ENCODE measurements at places on chromosomes 5 and 9.
A peak's percentile ranks its signal among the peaks of the same experiment; 100 is the strongest.

DNA sequence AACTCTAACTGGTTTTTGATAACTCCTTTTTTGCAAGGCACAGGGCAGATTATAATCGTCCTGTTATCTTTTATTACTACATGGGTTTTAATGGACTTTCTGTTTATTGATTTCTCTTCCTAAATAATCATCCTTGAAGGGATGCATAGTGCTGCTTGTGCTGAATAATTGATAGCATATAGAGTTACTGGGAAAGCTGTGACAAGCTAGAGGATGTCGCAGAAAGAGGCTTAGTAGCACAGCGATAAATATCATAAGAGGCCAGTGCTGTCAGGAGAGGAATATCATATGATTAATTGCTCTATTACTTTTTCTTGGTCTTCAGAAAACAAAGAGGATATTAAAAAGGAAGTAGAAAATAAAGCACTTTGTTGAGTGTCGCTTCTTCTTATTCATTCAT is 1007.1 kb upstream of the ACO1 start:
- DNase-seq: no peak
- H3K36me3 ChIP-seq: no peaks in the 10 kb centered on the region
- H3K4me1 ChIP-seq: no peaks in the 10 kb centered on the region
- H3K27me3 ChIP-seq: no peaks in the 10 kb centered on the region

DNA sequence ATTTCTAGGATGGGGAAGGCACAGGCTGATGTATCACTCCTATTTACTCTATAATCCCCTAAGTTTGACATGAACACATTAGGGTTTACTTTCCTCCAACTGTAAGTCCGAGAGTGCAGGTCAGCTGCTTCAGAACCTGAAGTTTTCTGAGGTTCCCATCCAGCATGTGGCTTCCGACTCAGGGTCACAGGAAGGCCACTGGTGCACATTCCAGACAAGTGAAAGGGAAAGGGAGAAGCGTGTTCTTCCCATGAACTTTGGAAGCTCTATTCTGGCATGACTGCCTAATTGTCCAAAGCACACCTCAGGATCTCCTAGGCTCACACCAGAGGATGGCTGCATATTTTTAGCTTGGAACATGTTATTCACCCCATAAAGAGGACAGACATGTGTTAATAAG is 602.6 kb downstream of the SEMA5A start:
- H3K4me1 ChIP-seq: no peaks in the 10 kb centered on the region
- DNase-seq: no peak
- H3K36me3 ChIP-seq: no peaks in the 10 kb centered on the region
- H3K4me3 ChIP-seq: no peak overlapping the region
- no peak overlapping the region for H3K27ac ChIP-seq

DNA sequence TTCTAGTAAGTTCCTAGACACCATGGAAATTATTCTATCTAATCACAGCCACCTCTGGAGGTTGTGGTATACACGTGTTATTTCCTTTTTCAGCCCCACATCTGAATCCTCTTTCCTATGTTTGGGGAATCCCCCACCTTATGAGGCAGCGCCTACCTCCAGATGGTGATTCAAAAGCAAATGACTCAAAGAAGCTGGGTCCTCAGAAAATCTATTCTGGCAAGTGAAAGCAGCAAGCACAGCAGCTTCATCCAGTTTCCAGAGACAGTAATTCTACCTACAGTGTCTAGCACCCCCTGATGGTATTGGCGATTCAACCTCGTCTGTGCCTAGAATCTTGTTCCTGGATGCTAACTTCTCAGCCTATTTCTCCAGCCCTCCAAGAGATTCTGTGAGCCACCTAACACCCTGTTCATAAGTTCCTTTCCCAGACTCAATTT is 43.0 kb downstream of the STRBP start:
- no peak overlapping the region for H3K4me3 ChIP-seq
- H3K4me1 ChIP-seq: no peaks in the 10 kb centered on the region
- H3K27ac ChIP-seq: no peak overlapping the region
- no peaks in the 10 kb centered on the region for H3K36me3 ChIP-seq
- H3K27me3 ChIP-seq: no peaks in the 10 kb centered on the region
- DNase-seq: no peak

DNA sequence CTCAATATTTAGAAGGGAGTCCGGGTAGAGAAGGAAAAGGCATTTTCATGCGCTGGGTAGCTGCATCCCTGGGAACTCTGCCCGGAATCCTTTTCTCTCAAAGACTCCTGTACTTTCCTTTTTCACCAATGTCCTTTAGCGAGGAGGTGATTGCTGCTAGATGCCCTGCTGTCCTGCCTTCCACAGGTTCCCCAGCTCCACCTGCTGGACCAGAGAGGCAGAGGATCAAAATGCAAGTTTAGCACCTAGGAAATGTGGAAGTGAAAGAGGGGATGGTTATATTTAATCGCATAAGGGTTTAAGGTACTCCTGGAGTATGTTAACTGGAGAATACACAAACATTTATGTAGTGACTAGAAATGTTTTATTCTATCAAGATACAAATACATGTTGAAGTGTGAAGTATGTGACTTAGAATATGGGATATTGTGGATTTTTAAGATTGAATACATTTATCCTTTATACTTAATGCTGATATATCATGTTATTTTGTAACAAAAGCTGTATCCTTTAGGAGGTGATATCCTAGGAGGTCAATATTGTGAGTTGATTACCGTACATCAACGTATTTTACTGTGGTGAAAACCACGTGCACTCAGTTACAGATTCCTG is 145.7 kb downstream of the ARHGAP26 start:
- peaks cover 11% of the 10 kb centered on the region for H3K36me3 ChIP-seq
- no peak overlapping the region for H3K27ac ChIP-seq
- no peaks in the 10 kb centered on the region for H3K27me3 ChIP-seq
- DNase-seq: no peak
- no peak overlapping the region for H3K4me3 ChIP-seq
- H3K4me1 ChIP-seq: no peaks in the 10 kb centered on the region

- H3K27me3 ChIP-seq: no peaks in the 10 kb centered on the region
- no peaks in the 10 kb centered on the region for H3K4me1 ChIP-seq
- no peaks in the 10 kb centered on the region for H3K36me3 ChIP-seq
Measured at GRCh38 chr5:81762401-81762800, 11.5 kb upstream of the SSBP2 start.

GRCh38 chr5:91183743-91184142 is 199.4 kb downstream of the ARRDC3 start:
- no peaks in the 10 kb centered on the region for H3K4me1 ChIP-seq
- no peaks in the 10 kb centered on the region for H3K27me3 ChIP-seq
- H3K36me3 ChIP-seq: no peaks in the 10 kb centered on the region
- no peak overlapping the region for H3K4me3 ChIP-seq

DNA sequence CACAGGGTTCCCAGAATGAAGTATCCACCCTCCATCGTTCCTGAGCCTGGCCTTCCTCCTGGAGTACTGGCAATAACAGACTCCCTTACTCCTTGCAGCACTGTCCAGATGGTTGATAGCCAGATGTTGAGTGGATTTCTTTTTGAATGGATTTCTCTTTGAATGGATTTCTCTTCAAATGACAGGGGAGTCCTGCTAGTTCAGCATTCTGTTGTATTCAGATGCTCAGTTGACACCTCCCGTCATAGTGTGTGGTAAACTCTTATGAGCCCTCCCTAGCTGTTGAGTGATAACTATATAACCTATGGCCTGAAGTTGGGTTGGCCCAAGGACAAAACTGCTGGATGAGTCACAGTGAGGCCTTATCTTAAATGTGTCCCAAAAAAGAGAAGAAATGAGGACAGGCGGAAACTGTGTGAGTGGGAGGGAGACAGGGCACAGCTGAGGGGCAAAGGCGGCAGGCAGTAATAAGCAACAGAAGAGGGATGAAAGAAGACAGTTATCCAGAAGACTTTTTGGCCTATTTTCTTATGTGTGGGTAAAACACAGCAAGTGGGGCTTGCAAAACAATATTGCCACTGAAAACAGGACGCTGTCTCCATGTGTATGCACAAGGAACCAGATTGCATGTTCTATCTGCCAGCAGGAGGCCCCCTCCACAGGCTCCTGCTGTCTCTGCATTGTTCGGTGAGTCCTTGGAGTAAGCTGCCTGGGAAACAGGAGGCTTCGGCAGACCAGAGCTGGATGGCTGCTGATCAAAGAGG is 209.5 kb upstream of the S1PR3 start:
- H3K4me1 ChIP-seq: no peaks in the 10 kb centered on the region
- H3K4me3 ChIP-seq: no peak overlapping the region
- DNase-seq: peak; percentile 73
- H3K27me3 ChIP-seq: no peaks in the 10 kb centered on the region
- H3K36me3 ChIP-seq: no peaks in the 10 kb centered on the region

- no peak overlapping the region for H3K4me3 ChIP-seq
- peak; percentile 81 for DNase-seq
- no peaks in the 10 kb centered on the region for H3K27me3 ChIP-seq
- peak overlapping the region; percentile 80 for H3K27ac ChIP-seq
- H3K4me1 ChIP-seq: peaks cover 42% of the 10 kb centered on the region
Measured at GRCh38 chr9:92614763-92615461, 55.0 kb downstream of the IPPK start.

DNA sequence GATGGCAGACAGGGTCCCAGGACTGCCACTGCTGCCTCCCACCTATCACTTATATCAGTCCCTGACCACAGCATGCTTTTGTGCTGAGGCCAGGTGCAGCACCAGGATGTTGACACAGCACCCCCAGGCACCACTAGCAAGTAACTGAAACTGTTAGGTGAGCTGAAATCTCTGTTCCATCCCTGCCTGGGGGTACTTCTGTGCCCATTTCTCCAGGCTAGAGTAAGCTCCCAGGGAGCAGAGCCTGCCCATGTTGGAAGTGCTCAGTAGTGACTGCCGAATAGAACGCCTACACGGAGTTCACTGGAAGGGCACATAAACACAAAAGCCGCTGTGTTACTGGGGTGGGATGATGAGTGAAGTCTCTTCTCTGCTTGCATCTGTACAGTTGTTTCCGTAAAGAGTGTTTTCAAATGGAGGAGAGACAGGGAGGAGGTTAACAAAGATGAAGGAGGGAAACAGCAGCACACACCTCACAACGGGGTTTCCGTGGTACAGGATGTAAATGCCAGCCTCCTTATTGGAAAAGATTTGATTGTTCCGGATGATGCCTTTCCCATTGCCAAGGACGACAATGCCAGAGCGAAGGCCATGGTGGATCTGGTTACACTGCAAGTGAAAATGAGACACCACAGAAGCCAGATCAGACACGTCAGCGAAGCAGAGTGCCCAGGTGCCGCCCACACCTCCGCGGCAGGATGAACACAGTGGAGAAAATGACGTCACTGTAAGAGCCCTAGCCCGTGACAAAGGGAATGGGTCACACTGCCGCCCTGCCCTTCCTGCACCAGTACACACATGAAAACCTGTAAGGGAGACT is 43.1 kb downstream of the POLR1E start:
- no peak for DNase-seq
- H3K27me3 ChIP-seq: no peaks in the 10 kb centered on the region
- peaks cover 60% of the 10 kb centered on the region for H3K36me3 ChIP-seq
- H3K4me1 ChIP-seq: no peaks in the 10 kb centered on the region
- no peak overlapping the region for H3K27ac ChIP-seq
- H3K4me3 ChIP-seq: no peak overlapping the region

GRCh38 chr5:3987867-3988266 is 392.2 kb downstream of the IRX1 start:
- H3K36me3 ChIP-seq: no peaks in the 10 kb centered on the region
- no peak overlapping the region for H3K4me3 ChIP-seq
- no peaks in the 10 kb centered on the region for H3K27me3 ChIP-seq

DNA sequence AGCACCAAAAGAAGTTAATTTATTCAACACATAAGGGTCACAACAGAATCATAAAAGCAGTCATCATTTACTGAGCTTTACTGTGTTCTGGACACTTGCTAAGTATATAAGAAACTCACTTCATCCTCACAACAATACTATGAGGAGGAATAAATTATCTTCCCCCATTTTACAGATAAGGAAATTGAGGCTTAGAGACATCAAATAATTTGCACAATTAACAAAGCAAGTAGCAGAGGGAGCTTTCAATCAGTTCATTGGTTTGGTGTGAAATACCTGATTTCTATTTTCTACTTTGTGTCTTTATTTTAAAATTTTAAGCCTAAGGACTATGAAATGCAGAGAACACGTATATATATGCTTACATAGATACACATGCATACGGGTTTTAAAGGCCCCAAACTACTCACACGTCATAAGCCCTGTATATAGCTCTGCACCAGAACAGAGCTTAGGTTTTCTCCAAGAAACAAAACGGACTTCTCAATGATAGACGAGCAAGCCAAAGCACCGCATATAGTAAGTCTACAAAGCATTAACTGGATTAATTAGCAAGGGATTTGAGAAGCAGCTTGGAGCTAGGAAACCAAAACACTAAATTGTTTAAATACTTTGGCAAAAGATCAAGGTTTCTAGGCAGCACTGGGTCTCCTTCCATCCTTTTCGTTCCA is 95.6 kb downstream of the DENND1A start:
- no peak overlapping the region for H3K4me3 ChIP-seq
- DNase-seq: no peak
- no peak overlapping the region for H3K27ac ChIP-seq
- H3K4me1 ChIP-seq: peaks cover 5% of the 10 kb centered on the region

- no peak overlapping the region for H3K4me3 ChIP-seq
- peaks cover 28% of the 10 kb centered on the region for H3K27me3 ChIP-seq
- H3K36me3 ChIP-seq: no peaks in the 10 kb centered on the region
- no peaks in the 10 kb centered on the region for H3K4me1 ChIP-seq
- no peak overlapping the region for H3K27ac ChIP-seq
Measured at GRCh38 chr9:132114102-132114707, 34.5 kb upstream of the MED27 start.

- peaks cover 10% of the 10 kb centered on the region for H3K4me1 ChIP-seq
- no peaks in the 10 kb centered on the region for H3K36me3 ChIP-seq
- H3K27ac ChIP-seq: no peak overlapping the region
- H3K4me3 ChIP-seq: no peak overlapping the region
Measured at GRCh38 chr5:157912621-157913325, 53.8 kb upstream of the CLINT1 start.

GRCh38 chr5:139882961-139883539 is 87.4 kb downstream of the PSD2 start:
- no peak for DNase-seq
- H3K36me3 ChIP-seq: no peaks in the 10 kb centered on the region
- no peaks in the 10 kb centered on the region for H3K27me3 ChIP-seq
- no peak overlapping the region for H3K4me3 ChIP-seq
- no peak overlapping the region for H3K27ac ChIP-seq
- H3K4me1 ChIP-seq: peaks cover 8% of the 10 kb centered on the region

- no peaks in the 10 kb centered on the region for H3K36me3 ChIP-seq
- H3K4me1 ChIP-seq: no peaks in the 10 kb centered on the region
- H3K27me3 ChIP-seq: no peaks in the 10 kb centered on the region
Measured at GRCh38 chr5:2021484-2022176, 138.9 kb upstream of the IRX4 start.

DNA sequence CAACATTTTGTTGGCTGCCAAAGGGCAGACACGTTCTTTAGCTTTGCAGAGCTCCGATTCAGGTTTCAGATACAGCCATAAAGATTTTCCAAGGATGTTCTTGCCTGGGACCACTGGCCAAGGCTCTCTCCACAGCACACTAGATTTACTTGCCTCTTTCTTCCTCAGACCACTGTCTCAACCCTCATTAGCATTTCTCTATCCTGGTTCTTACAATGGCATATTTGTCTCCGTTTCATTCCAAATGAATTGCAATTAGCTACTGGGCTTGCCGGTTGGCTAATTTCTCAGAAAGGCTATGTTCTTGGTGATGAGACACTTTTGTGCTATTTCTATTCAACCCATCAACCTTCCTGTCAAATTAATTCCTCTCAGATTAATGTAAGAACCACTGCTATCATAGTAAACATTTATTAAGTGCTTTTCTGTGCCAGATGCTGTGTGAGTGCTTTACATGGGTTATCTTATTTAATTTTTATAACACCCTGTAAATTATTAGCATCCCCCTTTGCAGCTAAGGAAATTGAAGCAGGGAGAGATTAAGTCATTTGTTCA is 118.4 kb upstream of the NR3C1 start:
- H3K36me3 ChIP-seq: no peaks in the 10 kb centered on the region
- DNase-seq: no peak
- H3K27ac ChIP-seq: no peak overlapping the region
- H3K4me1 ChIP-seq: no peaks in the 10 kb centered on the region
- no peaks in the 10 kb centered on the region for H3K27me3 ChIP-seq
- H3K4me3 ChIP-seq: no peak overlapping the region

All from tibial artery (tissue), 4 donors.